ENCODE measurements at places on chromosomes 5 and 9.

GRCh38 chr9:132006677-132007370 is 72.8 kb downstream of the MED27 start:
- DNase-seq: no peak

DNA sequence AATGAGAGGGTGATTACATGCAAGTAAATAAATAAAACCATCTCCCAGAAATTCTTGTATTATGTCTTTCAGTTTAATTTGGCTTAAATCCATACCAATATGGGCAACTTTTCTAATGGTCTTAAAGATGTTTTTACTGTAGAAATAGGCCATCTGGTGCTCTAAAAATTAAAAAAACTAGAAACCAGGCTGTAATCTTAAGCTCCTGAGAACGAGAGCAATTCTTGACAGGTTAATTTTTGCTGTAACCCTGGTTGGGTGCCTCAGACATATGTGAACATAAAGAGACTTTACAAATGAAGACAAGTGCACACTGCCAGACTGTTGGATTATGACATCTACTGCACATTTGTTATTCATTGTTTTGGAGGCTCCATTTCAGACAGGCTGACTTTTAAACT is 246.8 kb upstream of the DAB2 start:
- DNase-seq: no peak

GRCh38 chr9:71498691-71499090 is 269.6 kb downstream of the CEMIP2 start:
- no peak for DNase-seq

GRCh38 chr9:38112049-38112448 is 43.0 kb upstream of the SHB start:
- no peak for DNase-seq

GRCh38 chr5:96565582-96566265 is 96.5 kb upstream of the CAST start:
- peak; percentile 22 for DNase-seq

- peak; percentile 82 for DNase-seq
Measured at GRCh38 chr5:73792687-73793320, 166.8 kb downstream of the ARHGEF28 start.

- no peak for DNase-seq
Measured at GRCh38 chr5:7377761-7378160, 18.2 kb upstream of the ADCY2 start.

- DNase-seq: peak; percentile 72
Measured at GRCh38 chr9:130461218-130461630, 16.5 kb downstream of the ASS1 start.

- DNase-seq: peak; percentile 67
Measured at GRCh38 chr9:86202338-86202882, 57.0 kb downstream of the C9orf153 start.

- no peak for DNase-seq
Measured at GRCh38 chr9:121858788-121859187, 207.4 kb downstream of the DAB2IP start.

DNA sequence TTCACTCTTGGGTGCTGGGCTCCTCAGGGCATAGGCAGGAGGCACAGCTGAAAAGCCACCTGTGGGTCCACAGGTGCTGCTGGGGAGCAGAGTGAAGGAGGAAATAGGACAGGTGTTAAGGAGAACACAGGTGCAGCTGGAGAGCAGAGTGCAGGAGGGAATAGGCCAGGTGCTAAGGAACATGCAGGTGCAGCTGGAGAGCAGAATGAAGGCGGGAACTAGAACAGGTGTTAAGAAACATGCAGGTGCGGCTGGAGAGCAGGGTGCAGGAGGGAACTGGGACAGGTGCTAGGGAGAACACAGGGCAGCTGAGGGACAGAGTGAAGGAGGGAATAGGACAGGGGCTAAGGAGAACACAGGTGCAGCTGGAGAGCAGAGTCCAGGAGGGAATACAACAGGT is 43.8 kb upstream of the PLEKHG4B start:
- no peak for DNase-seq

DNA sequence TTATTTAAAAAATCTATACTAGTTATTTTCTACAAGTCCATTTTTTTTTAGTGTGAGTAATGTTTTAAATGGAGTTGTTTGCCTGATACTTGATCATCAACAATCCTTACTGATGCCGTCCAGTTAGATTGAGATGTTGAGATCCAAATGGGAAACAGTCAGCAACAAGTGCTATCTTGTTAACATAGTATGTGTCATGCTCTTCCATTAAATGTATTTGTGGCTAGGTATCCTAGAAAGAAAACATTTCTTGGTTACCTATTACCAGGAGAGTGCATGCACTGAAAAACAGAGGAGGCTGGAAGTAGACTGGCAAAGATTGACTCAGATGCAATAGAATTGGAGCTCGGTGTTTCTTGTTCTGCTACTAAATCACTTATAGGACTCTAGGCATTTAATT is 123.4 kb upstream of the MAN2A1 start:
- DNase-seq: no peak

GRCh38 chr5:140310434-140310833 is 7.5 kb upstream of the PFDN1 start:
- no peak for DNase-seq

- no peak for DNase-seq
Measured at GRCh38 chr5:154138701-154139100, 51.8 kb upstream of the GALNT10 start.

DNA sequence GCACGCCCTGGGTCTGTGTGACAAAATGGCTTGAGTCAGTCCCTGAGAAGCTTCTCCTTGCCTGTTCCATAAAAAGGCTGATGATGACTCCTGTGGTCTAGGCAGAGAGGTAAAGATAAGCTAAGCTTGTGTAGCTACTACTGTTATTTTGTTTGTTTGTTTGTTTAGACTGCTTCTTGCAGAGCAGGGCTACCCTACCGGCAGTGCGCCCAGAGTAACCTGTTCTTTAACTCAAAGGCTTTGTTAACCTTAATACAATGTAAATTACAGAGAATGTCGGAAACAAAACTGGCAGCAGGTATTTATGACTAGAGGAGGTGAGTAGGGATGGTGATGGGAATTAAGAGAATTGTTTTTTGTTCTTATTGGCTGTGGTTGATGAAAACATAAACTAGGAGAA is 87.6 kb downstream of the F2RL2 start:
- DNase-seq: no peak

DNA sequence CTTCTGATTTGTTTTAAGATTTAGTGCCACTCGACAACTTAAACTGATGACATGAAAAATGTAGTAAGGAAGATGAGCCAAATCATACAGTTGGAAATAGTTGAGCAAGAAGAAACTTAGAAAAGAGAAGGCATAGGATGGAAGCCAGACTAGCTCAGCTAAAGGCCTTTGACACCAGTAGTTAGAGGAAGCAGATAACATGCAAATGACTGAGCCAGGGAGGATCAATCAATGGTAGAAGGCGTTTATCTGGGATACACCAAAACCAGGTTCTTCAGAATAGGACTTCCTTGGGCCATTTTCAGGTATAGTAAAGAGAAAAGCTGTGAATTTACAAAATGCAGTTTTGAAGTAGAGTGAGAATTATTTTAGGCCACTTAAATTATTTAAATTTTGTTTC is 3.2 kb downstream of the TDRD7 start:
- DNase-seq: peak; percentile 3
